WERI-Rb-1 (cell line): ENCODE measurements at places on chromosomes 6 and 20.
A peak's percentile ranks its signal among the peaks of the same experiment; 100 is the strongest.

- no peak for DNase-seq
These were observed 439.5 kb upstream of the CDH4 start for GRCh38 chr20:60812561-60812960.

- DNase-seq, result no peak
These were observed 133.8 kb downstream of the SNX5 start for GRCh38 chr20:17834804-17835203.

DNA sequence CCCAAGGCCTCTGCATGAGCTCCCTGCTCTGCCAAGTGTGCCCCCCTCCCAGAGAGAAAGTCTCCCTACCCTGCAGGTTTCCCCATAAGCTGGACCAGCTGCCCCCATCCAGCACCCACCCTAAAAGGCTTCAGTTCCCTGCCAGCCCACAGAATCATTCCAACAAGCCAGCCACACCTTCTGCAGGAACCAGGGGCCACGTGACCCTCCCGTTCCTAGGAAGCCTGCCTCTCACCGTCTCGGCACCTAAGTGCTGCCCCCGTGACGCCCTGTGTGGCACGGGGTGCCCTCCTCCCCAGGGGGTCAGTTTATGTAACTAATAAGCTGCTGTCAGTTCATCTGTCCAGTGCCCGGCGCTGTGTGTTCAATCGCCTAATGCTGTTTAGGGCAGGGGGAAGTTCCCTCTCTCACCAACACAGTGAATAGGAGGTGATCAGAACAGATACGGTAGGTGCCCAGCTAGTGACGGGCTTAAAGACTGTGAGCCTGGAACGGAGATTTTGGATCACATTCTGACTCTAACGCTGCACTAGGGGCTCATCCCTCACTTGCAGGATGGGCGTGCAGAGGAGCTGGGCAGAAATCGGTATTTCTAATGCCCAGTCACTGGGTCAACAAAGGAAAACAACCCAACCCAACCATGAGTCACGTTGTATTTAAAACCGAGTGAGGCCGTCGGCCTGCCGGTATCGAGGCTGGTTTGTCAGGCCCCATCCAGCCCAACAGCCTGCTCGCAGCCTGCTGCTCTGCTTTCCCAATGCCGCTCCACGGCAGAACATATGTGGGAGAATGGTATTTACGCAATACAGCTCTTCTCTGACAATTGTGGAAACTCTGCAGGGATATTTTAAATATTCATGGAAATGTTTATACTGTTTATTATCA lies 56.0 kb downstream of the RAMACL start:
- DNase-seq, result no peak

- no peak for DNase-seq
These were observed 227.5 kb downstream of the PRL start for GRCh38 chr6:22069306-22069800.

- peak; percentile 75 for DNase-seq
These were observed 10.6 kb downstream of the TEAD3 start for GRCh38 chr6:35486005-35486925.
